ENCODE measurements at places on chromosomes 7 and 10.

DNA sequence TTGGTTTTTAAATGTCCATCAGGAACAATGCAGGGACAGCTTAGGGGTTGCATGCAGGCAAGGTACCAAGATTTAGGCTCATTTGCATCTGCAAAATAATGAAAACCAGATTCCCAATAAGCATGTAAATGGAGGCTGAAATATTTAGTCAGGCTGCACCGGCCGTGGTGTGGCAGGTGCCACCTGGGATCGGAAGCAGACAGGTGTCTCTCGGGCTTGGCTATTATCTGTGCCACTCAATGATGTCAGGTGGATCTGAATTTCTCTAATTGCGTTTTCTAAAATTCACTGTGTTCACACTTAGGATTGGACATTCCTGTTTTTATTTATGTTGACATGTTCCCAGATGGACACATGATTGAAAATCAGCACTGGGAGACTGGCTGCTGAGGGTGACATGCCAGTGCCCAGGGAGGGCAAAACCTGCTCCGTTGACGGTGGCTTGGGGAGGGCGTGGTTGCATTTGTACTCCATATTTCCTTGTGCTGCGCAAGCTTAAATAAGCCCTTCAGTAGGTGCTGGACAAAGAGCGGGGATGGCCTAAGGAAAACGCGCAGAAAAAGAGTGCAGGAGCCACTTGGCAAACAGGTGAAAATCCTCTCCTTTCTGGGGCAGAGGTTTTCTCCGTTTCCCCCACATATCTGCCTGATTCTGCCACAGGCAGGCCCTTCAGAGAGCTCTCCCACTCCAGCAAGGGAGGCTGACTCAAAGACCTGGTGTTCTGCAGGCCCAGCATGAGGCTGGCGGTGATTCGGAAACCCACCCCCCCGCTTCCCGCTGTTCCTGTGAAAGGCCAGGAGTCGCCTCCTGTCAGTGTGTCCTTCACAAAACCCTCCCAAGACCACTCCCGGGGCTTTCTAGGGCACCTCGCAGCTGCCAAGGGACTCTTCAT is 142.5 kb downstream of the WDR37 start:
- no peak for DNase-seq

DNA sequence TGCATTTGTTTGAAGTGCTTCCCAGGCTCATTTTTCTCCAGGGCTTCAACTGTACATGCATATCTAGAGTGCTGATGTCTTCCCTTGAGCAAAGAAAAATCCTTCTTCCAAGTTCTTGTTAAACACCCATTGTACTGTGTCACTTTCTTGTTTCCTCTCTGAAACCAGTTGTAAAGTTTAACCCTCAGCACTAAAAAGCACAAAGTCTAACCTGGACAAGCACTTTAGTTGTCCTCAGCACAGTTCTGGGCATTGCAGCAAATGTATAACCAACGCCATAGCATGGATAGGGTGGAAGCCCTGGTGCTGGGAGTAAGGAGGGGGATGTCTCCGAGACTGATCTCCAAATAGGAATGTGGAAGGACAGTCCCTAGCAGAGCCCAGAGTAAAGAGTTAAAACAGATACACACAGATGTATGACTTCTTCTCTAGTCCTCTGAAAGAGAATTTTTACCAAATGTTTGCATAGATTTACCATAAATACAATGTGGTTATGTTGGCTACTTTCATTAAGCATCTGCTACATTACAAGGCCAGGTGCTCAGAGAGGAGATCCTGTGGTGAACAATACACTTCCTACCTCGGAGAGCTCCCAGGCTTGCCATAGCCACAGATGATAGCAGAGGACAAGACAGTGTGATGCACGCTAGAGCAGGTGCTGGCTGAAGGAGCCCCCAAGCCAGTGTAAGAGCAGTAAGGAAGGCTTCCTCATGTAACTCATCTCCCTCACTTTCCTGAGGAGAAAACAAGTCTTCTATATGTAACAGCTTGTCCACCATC is 57.0 kb downstream of the DNAJC12 start:
- no peak for DNase-seq

DNA sequence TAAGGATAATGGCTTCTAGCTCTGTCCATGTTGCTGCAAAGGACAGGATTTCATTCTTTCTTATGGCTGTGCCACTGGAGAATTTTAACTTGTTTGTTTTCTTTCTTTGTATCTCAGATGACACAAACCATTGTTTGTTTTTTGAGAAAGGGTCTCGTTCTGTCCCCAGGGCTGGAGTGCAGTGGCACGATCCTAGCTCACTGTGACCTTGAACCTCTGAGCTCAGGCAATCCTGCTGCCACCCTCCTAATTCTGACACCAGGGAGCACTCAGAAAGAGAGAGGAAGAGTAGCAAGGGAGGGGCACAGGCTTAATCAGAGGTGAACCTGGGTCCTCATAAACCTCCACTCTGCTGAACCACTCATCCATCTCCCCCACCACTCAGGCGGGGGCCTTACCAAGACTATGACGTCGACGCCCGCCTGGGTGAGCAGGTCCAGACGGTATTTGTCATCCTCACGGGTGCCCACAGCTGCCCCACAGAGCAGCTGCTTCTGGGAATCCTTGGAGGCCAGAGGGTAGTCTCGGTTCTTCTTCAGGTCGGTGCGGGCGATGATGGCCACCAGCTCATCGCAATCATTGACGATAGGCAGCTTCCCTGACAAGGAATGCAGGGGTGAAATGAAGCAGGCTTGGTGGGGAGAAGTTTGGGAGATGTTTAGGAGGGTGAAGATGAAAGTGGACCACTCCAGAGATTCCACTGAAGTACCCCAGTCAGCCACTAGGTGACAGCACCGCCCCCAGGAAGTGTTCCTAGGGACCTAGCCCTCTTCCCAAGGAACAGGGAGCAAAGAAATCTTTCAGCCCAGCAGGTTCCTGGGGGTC is 11.6 kb downstream of the IMPDH1 start:
- DNase-seq = peak; percentile 12

GRCh38 chr10:93471110-93471651 is 11.0 kb downstream of the MYOF start:
- no peak for DNase-seq

- DNase-seq = no peak
These were observed 9.8 kb upstream of the OGA start for GRCh38 chr10:101827919-101828600.

- DNase-seq = no peak
These were observed 61.9 kb downstream of the CCDC6 start for GRCh38 chr10:59844436-59844835.

GRCh38 chr7:137985897-137986251 is 16.0 kb downstream of the CREB3L2 start:
- DNase-seq = no peak

GRCh38 chr7:4809666-4810065 is 34.2 kb downstream of the AP5Z1 start:
- no peak for DNase-seq

- DNase-seq = no peak
These were observed 165.0 kb downstream of the CHN2 start for GRCh38 chr7:29359482-29360093.

- DNase-seq = no peak
These were observed 19.8 kb upstream of the PRRT4 start for GRCh38 chr7:128381161-128381821.

GRCh38 chr7:139735912-139736595 is 41.7 kb downstream of the HIPK2 start:
- no peak for DNase-seq

Measured in activated CD4-positive, CD25-positive, alpha-beta regulatory T cell (primary cell).